ENCODE measurements at places on chromosomes 12 and 14.

GRCh38 chr14:50718949-50719348 is 50.8 kb upstream of the SAV1 start:
- DNase-seq: no peak

- DNase-seq: no peak
These were observed 4.7 kb upstream of the SLC48A1 start for GRCh38 chr12:47768323-47768811.

- no peak for DNase-seq
These were observed 5.2 kb downstream of the RAB5B start for GRCh38 chr12:55979069-55979468.

DNA sequence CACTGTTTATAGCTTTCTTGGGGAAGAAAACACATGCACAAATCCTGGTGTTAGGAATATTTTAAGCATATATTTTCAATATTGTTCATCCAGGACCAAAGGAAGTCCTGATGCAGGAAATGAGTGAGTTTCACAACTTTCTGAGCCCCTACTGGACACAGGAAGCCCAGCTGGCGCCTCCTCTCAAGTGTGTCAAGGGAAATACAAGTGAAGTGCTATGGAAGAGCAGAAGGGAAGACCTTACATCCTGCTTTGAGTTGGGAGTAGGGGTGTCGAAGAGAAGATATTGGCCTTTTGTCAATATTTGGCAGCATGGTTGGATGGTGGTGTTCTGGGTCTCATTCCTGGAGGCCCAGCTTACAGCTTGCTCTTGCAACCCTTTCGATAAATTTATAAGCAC is 66.1 kb upstream of the ZDHHC17 start:
- no peak for DNase-seq

DNA sequence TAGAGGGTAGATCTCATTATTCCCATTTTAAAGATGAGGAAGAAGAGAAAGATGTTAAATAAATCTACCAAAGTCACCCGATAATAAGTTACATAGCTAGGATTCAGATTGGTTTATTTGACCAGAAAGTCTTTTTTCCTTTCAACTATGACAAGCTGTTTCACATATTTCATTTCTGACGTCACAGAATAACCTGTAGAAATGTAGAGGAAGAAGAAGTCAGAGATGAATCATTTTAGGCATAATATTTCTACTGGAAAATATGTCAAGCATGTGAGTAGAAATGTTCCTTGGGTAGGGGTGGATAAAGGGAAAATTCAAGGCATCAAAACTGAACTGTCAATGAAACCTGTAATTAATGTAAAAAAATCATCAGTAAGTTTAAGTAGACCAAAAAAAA is 107.0 kb downstream of the MGST1 start:
- DNase-seq: no peak

DNA sequence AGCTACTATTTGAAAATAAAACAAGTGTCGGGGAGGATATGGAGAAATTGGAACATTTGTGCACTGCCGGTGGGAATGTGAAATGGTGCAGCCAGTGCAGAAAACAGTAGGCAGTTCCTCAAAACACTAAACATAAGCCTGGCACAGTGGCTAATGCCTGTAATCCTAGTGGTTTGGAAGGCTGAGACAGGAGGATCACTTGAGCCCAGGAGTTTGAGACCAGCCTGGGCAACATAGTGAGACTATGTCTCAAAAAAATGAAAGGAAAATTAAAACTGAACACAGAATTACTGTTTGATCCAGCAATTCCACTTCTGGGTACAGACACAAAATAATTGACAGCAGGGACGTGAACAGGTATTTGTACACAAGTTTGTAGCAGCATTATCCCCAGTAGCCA is 12.6 kb downstream of the SIVA1 start:
- DNase-seq: no peak

- DNase-seq: no peak
These were observed 45.2 kb upstream of the OASL start for GRCh38 chr12:121084229-121084628.

- DNase-seq: no peak
These were observed 2.1 kb upstream of the INHBE start for GRCh38 chr12:57452937-57453509.

DNA sequence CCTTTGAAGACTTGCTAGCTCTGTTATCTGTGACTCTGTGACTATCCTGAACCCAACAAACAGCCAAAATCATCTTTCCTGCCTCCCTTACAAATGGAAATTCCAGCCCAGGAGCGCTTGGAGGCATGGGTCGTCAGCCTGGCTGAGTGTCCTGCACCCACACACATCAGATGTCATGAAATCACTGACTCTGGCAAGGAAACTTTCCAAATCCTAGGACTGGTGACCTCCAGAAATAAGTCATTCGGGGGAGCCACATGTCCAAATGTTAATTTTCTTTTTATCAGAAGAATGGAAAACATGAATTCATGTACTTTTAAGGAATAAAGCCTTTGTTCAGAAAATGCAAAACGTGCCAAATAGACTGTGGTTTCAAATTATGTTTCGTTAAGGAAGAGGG is 96.3 kb upstream of the EVL start:
- DNase-seq: no peak

DNA sequence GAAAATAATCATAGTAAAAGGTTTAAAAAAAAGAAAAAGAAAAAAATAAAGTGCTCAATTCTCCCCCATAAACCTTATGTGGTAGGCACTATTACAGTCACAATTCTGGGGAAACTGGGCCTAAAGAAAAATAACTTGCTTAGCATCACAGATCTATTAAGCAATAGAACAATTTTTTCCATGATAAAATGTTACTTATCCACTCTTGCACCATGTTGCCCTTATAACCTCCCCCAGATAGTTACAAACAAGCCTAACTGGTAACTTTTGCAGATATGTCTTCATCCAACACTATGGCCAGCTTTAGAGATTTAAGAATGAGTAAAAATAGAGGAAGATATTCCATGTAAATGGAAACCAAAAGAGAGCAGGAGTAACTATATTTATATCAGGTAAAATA is 164.8 kb downstream of the DUSP6 start:
- no peak for DNase-seq

GRCh38 chr14:41636492-41637392 is 30.1 kb downstream of the LRFN5 start:
- DNase-seq: no peak

DNA sequence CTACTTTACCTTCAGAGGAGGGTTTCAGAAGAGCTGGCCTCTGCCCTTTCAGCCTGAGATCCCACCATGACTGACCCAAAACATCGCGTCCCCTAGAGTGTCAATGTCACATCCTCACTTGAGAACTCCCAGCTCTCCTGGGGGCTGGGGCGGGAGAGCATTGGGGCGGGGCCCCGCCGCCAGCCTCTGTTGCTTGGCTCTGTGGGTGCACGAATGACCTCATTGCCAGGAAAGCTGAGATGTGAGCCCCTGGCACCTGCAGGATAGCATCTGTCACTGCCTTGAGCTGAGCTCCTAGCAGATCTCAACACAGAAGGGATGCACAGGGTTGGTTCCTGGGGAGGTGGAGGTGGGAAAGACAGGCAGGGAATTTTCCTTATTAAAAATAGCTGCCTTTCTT is 20.6 kb upstream of the MYL2 start:
- DNase-seq: no peak

GRCh38 chr14:70726651-70727375 is 82.5 kb downstream of the MAP3K9 start:
- no peak for DNase-seq

DNA sequence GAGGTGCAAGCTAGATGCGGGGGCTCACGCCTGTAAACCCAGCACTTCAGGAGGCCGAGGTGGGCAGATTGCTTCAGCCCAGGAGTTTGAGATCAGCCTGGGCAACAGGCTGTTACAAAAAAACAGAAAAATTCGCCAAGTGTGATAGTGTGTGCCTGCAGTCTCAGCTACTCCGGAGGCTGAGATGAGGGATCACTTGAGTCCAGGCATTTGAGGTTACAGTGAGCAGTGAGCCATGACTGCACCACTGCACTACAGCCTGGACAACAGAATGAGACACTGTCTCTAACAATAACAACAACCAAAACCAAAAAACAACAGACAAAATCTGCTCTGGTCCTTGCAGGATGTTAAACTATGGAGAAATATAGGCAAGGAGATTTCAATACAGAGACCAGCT is 13.9 kb downstream of the BTBD7 start:
- DNase-seq: no peak

- DNase-seq: no peak
These were observed 2.0 kb downstream of the SLC7A8 start for GRCh38 chr14:23181453-23181852.

- DNase-seq: no peak
These were observed 672.9 kb downstream of the BCL11B start for GRCh38 chr14:98599082-98599481.

Data from GM18507 (cell line).